ENCODE measurements at places on chromosomes 2 and 18. TPM values are rescaled to one million over a fixed set of nuclear protein-coding genes. Genes with fewer than 3 reads are reported as not detected.

GRCh38 chr18:45745817-45746461, 22.0 kb downstream of the SLC14A1 start:
- DNase-seq, result no peak

- DNase-seq, result no peak
Measured at GRCh38 chr2:240161087-240161750, 20.8 kb upstream of the OTOS start.

- DNase-seq, result peak; percentile 81
Measured at GRCh38 chr18:48952287-48953103, 1.7 kb upstream of the SMAD7 start.

Gene SERPINB3
- total RNA-seq, result not detected

Gene CYP26B1
- 1.1 TPM for total RNA-seq

DNA sequence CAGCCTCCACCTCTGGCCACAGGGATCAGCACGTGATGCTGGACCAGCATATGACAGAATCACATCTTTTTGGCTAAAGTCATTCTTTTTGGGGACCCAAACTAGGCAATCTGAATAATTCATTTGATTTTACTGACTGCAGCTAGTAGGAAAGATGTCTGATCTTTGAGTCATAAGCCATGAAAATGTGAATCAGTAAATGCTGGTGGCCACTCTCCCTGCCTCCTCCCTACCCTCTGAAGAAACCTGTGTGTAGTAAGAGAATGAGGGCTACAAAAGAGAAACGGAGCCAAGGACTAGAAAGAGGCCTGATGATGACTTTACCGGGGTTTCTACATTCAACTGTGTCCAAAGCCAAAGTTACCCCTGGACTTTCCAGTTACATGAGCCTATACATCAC, 10.1 kb upstream of the LRPPRC start:
- DNase-seq, result no peak

GRCh38 chr2:925309-925708, 25.3 kb upstream of the SNTG2 start:
- no peak for DNase-seq

Gene NT5DC4
- total RNA-seq, result not detected

- DNase-seq, result no peak
Measured at GRCh38 chr2:110650346-110650745, 27.5 kb downstream of the BUB1 start.

Gene OTOS
- total RNA-seq, result not detected

DNA sequence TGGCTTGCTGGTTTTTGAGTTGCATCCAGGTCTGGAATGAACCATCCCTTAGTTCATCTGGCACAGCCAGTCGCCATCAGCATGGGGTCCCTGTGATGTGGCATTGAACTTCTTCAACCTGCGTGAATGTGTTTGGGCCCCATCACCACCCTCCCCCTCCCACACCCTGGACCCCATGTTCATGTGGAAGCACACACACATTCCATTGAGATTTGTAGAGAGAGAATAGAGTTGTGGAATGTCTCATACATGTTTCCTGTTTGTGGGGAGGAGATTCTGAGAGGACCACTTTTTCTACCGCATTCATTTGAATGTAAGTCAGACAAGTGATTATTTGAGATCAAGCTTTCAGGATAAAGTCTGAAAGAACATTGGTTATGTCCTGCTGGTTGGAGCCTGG, 117.6 kb upstream of the EML6 start:
- no peak for DNase-seq

- DNase-seq, result no peak
Measured at GRCh38 chr18:44517136-44517535, 163.6 kb upstream of the SETBP1 start.

GRCh38 chr2:202337706-202338346, 38.3 kb upstream of the BMPR2 start:
- DNase-seq, result no peak

GRCh38 chr18:46434629-46435028, 222.4 kb downstream of the LOXHD1 start:
- peak; percentile 4 for DNase-seq

- no peak for DNase-seq
Measured at GRCh38 chr2:29596584-29596983, 324.8 kb downstream of the ALK start.

GRCh38 chr2:27249891-27250651, 12.8 kb downstream of the SLC30A3 start:
- DNase-seq, result no peak

- DNase-seq, result no peak
Measured at GRCh38 chr18:44453505-44453904, 227.2 kb upstream of the SETBP1 start.

Gene GLI2
- total RNA-seq, result 9.8 TPM

DNA sequence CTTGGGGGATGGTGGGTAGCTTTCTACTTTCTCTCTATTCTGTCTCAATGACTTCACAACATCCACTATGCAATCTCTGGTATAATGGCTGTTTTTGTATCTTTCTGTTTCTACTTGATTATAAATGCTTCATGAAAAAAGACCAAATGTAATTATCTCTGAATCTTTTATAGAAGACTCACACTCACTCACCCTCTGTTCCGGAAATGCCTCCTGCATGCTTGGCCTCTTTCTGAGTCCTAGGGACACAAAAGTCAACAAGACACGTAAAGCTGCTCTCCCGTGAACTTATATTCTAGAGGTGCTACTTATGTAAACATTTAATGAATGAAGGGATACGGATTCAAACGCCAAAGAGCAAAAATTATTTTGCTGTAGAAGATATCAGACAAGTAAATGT, 502.2 kb upstream of the SOX11 start:
- no peak for DNase-seq

DNA sequence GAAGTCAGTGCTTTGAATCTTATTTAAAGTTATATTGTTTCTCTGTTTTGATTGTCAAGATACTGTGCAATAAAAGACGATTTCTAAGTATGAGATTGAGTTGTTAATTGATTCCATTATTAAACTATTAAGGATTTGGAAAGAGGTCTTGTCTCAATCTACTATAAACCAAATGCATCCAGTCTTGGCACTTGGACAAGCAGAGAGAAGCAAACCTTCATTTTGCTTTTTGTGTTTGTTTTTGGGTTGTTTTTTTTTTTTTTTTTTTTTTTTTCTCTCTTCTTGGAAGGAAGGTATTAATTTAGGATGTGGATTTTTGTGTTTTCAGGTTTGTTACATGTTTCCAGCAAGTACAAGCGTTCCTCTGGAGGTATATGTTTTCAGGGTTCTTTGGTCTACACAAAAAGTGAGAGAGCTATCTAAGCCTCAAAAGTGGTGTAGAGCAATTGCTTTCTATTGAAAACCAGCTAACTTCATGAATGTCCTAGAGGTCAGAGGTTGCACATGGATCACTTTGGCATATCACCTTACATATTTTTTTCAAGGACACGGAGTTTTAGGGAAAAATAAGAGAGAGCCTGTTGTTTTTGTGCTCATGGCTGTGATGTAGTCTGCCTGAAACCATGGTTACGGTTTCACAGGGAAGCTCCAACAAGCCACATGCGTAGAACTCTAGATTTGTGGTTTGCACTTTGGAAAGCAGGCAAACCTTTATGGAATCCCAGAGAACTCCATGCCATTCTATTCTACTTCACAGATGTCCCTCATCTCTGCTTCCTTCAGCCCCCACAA, 1.8 kb downstream of the PRKCE start:
- DNase-seq, result no peak

GRCh38 chr18:27652480-27653121, 467.5 kb upstream of the CHST9 start:
- no peak for DNase-seq

Gene TUBB8B
- not detected for total RNA-seq

- DNase-seq, result peak; percentile 85
Measured at GRCh38 chr2:173990970-173991819, 26.0 kb upstream of the SP3 start.

Gene EVA1A
- total RNA-seq, result 2.3 TPM

DNA sequence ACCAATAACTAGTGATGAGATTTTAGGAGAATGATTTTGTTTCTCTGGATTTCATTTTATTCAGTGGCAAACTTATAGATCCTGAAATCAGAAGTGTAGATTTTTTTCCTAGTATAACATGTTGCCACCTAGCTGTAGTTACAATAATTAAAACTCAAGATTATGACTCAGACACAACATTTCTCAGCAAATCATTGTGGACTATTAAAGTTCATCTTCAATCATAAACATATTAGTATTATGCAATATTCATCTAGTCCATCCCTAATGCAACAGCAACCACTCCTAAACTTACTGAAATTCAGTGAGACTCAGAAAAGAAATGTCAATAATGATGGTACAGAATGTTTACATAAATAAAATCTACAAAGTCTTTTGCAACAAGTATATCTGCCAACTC, 51.3 kb downstream of the USP34 start:
- no peak for DNase-seq

Gene LONRF2
- total RNA-seq, result 3.6 TPM

- DNase-seq, result no peak
Measured at GRCh38 chr2:113894156-113894743, 4.4 kb downstream of the ACTR3 start.

DNA sequence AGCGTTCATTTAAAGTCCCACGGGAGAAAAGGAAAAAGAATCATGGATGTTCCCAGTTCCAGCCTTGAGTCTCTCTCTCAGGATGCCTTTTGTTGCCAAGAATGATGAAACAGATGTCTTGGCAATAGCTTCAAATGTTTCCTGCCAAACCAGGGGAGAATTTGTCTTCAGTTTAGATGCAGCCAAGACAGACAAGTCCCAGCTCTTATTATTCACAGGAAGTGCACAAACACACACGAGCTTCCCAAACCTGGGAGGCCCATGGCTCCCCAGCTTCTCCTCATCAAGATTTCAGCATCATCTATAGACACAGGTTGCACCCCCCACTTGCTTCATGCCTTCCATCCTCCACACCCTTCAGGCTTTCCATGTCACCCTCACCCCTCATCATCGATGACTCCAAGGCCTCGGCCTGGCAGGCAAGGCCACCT, 45.9 kb downstream of the HS1BP3 start:
- no peak for DNase-seq

Gene DNPEP
- total RNA-seq, result 86.6 TPM

GRCh38 chr2:124663645-124663997, 638.5 kb downstream of the CNTNAP5 start:
- no peak for DNase-seq

DNA sequence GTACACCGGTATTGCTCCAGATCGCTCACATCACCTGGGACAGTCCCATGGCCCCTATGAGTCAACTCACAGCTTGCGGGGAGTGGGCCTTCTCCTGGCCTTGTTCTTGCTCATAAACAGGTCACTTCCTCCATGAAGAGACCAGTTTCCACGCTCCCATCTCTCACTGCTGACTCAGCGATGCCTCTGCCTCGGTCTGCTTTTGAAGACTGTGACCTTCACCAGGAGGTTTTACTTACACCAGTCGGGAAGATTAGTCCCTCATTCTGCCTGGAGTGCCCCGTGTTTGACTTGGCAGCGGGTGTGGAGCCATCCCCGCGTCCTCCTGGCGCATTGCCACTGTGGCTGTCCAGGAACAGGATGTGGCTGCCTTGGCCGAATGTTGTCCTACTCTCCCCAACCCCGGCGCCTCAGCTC, 159.8 kb downstream of the RHBDD1 start:
- peak; percentile 62 for DNase-seq

GRCh38 chr2:65604246-65604645, 171.8 kb upstream of the SPRED2 start:
- DNase-seq, result no peak

GRCh38 chr2:105364436-105365139, 27.2 kb downstream of the C2orf49 start:
- no peak for DNase-seq

Gene DSG4
- not detected for total RNA-seq

DNA sequence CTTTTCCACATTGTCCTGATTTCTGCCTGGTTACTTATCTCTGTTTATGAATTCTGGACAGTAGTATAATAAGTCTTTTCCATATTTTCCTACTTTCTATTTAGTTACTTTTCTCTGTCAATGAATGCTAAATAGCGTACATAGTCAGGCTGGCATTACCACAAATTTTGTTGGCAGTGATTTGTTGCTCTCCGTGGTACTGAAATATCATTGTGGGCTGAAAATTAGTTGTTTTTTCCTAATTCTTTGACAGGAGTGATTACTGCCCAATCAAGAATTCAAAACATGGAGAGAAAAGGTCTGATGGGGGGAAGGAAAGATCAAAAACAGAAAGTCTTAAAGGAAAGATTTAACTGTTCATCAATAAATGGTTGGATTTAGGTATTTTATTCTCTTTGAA, 7.7 kb upstream of the GALNT13 start:
- DNase-seq, result no peak

DNA sequence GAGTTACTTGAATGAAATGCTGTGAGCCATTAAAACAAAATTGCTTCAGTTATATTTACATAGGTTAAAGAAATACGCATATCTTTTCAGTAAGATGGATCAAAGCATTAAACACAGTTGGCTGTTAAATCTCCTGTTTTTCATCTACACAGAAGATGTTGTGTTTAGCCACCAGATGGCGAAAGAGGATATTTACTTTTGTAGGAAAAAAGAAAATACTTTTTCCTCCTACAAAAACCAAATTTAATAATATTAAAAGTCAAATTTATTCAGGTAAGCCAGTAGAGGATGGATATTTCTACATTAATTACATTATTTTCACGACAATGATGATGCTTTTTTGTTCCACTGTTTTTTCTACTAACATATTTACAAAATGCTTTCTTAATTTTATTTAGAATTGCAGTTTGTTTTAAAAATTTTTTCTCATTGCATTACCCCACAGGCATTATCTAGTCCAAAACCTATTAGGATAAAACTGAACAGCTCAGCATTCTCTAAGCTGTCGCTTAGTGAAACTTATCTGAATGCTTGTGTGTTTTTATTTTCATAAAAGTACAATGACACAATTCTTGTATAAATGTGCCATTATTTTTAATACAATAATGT, 173.7 kb downstream of the ASXL3 start:
- no peak for DNase-seq

DNA sequence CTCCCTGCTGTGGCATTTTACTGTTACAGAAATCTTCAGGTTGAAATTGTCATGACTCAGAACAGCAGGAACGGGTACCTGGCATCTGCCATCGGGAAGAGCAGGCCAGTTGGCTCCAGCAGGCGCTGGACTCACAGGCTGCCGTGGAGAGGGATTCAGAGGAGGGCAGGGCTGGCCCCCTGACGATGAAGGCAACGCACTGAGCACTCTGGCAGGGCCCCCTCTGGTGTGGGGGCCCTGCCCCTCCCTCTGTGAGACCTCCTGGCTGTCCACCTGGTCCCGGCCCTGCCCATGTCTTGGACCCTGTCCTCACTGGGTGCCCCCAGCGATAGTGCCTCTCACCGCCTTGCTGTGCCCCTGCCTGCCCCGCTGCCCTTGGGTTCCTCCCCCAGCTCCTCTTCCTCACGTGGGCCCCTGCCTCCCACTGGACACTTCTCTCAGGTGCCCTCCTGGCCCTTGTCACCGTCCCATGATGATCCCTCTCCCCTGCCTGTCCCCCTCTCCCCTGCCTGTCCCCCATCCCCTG, 23.3 kb upstream of the ALLC start:
- DNase-seq, result no peak

All from ureter (tissue), 1 donor.